ENCODE measurements at places on chromosomes 7 and 10.

DNA sequence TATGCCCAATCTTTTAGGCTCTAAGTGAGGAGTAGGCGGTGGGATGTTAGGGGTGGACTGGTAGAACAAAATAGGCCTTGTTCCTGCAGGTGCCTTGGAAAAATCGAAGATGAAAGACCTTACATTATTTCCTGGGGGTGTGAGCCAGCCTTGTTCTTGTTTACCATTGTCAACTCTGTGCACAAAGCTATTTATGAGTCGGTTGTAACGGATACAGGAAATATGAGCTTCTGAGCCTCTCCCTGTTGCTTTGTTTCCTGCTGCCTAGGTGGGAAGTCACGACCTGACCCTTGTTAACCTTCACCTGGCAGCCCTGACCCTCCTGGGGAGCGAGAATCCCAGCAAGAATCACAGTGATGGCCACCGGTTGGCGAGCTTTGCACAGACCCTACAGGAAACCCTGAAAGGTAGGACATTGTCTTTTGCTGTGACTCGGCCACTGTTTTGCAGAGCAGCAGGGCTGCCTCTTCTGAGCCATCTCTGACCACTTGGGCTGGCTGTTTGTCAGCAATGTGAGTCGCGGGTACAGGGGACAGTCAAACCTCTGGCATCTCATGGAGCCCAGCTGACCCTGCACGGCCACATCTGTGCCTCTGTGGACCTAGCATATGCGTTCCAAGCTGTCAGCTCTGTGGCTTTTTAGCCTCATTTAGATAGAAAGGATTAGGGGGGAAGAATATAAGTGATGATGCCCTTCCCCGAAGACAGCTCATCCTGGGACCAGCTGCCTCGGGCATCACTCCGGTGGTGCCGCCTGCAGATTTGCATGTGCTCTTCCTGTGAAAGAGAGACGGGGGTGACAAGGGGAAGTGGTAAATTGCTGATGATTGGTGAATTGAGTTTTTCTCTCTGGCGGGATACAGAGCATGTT lies 102.1 kb upstream of the ANLN start:
- peak; percentile 68 for DNase-seq

DNA sequence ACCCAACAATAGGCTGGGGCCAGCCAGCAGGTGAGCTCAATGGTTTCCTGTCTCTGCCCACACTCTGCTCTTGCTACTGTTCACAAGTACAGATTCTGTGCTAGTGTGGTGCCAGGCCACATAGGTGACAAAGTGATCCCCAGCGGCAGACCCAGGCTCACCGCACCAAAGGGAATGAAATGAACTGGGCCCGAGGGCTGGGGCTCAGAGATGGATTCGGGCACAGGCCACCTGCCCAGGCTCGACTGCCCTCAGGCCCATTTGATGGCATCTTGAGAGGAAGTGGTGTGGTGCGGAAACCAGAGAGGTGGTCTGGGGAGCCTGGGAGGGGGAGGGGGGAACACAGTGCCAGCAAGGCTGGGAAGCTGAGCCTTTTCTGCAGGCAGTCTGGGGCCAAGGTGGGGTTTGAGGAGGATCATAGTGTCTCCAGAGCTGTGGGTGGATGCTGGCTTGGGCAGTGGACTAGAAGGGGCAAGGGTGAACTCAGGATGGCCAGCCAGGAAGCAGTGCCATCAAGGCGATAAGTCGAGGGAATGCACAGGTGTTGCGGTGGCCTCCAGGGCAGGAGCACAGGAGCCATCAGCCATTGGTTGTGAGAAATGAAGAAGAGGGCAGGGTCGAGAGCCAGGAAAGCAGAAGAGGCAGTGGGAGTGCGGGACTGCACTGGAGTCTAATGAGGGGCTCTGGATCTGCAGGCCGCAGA lies 85.2 kb downstream of the ARHGAP22 start:
- DNase-seq, result no peak

GRCh38 chr7:141702047-141702567 lies at the start of gene DENND11:
DENND11 (minus strand) TSS chr7:141702166; CDS start chr7:141702153, 13 bp downstream.
- no peak for DNase-seq

DNA sequence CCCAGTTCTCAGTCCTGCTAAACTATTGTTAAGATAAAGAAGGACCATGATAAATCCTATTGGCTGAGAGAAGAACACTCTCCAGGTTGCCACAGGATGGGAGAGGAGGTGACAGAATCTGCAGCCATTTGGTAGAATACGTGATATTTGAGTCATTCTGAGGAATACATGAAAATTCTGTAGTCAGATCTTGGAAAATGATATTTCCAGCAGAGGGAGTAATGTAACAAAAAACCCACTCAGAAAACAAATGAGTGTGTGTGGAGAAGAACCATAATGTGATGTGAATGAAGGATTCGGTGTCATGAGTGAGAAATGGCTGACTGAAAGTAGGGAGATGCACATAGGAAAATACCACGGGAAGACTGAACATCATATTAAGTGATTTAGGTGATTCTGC lies 128.5 kb upstream of the PFKP start:
- DNase-seq, result peak; percentile 6

DNA sequence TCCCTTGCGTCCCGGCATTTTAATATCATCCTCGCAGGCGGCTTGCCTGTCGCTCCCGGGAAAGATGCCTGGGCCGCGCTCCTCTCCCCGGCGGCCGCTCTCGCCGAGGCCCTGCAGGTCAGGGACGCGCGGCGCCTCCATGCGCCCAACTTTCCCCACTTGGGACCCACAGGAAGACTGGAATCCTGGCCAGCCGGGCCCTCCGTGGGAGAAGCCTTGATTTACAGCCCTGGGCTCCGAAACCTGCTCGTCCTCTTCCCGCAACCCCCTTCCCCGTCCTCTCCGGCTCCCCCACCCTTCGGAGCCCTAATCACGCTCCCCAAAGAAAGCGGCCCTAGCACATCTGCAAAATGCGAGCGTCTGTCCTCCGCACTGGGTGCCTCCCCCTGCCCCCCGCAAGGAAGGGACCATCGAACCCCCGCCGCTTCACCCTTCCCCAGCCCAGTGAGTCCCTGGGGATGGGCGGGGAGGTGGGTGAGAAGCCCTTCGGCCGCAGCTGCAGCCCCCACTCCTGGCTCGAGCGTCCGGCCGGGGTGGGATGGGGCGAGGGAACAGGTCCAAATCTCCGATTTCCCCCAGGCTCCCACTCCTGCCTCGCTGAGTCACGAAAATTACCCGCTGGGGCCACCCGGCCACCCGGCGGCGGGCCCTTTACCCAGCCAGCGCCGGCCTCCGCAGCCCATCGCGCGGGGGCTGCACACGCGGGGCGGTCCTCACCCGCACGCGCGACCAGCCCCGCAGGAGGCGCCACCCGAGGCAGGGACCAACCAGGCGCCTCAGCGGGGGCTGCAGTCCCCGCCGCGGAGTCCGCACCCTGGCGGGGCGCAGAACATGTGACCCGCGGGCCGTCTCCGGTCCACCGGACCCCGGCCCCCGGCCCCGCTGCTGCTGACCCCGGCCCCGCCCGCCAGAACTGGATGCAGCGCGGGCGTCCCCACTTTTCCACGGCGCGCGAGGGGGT lies 695 bp downstream of the HSPA12A start:
- no peak for DNase-seq

GRCh38 chr10:26335574-26336093 lies 102.5 kb upstream of the APBB1IP start:
- no peak for DNase-seq

GRCh38 chr7:23065974-23066373 lies 39.6 kb upstream of the KLHL7 start:
- DNase-seq, result no peak

GRCh38 chr10:122461367-122461728 lies at the start of gene HTRA1:
HTRA1 (plus strand) TSS chr10:122461553; CDS start chr10:122461653, 100 bp downstream.
- DNase-seq, result no peak

- DNase-seq, result no peak
Measured at GRCh38 chr7:91383053-91383904, 119.0 kb downstream of the FZD1 start.

- DNase-seq, result no peak
Measured at GRCh38 chr7:103119791-103120291, 29.1 kb downstream of the NAPEPLD start.

- peak; percentile 91 for DNase-seq
Measured at GRCh38 chr10:119176166-119176565, 2.4 kb downstream of the PRDX3 start.

GRCh38 chr10:69572159-69573055 lies 815 bp downstream of the NEUROG3 start:
- peak; percentile 13 for DNase-seq

DNA sequence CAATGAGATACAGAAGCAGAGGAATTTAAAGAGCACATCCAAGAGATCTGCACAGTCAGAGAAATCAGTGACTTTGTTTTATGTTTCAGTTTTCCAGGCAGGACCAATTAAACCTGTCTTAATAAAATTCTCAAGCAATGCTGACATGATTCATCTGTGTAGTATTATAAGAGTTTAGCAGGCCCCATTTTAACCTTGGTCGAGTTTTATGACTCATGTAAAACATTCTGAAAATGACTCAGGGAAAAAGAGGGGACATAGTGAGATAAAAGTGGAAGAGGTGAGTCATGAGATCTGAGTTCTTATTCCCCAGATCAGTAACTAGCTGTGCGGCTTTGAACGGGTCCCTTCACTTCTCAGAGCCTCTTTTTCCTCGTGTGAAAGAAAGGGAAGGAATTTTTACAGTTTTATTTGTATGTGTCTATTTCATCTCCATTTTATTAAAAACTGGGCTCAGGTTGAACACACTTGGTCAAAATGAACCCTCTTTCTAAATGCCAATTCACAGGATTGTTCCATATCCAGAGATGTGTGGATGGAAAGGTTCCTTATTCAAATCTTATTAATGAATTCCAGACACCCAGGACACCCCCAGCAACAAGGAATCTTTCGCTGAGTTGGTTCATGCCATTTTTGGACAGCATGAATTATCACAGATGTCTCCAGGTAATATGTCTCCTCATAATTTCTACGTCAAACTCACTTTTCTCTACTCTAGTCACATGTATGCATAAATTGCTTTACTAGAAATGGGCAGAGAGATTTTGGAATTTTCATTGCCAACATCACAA lies 143.2 kb downstream of the JAZF1 start:
- peak; percentile 47 for DNase-seq

- no peak for DNase-seq
Measured at GRCh38 chr7:47932466-47933037, 15.7 kb downstream of the PKD1L1 start.

DNA sequence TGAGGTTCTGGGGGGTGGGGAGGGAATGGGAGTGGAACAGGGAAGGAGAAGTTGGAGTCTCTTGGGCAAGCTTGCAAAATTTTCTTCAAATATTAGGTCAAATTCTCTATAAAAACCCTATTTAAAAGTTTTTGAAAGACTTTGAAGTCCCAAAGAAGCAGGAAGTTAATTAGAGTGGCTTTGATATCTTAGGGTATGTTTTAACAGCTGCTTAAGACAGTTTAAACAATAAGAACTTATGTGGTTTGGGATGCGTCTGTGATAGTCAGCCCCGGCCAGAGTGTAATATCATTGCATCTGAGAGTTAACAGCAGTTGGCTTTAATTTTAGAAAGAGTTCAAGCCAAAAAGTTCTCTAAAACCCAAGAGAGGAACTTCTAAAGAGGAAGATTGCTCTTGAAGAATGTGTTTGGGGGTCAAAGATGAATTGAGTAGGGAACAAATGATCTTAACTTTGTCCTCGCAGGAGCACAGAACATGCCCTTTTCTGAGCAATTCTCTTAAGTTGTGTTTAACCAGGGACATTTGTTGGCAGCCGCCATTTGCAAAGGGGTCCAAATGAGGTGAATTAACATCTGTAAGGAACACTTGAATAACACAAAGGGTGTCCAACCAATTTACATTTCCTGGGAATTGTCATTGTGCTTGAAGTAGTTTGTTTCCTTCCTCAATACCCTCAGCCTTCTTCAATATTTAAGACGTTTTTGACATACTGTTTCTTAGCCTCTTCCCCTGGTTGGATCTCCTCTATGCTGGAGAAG lies 182.4 kb downstream of the PTEN start:
- peak; percentile 95 for DNase-seq

DNA sequence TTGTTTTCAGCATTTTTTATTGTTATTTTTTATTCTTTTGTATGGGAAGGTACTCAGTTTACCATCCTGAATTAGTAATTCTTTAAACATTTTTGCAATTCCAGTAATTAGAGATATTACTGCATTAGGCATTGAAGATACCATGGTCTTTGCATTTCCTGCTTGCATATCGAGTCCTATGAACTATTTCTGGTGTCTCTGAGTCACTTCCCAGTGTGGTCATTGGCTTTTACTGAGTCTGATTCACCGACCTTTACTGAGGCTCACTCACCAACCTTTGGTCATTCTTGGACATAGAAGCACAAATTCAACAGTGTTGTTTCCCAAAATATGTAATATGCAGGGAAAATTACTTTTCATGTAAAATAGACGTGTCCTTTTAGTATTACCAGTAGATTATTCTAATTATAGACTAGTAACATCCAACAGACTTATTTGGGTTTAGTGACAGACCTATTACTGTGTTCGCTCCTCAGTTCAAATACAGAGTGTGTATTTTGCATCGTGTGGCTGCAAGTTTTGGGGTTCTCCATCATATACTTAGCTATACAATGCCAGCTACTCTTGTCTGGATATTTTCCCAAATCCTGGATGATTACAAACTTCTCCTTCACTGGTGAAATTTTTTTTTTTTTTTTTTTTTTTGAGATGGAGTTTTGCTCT lies 180.7 kb upstream of the PRSS1 start:
- peak; percentile 71 for DNase-seq

DNA sequence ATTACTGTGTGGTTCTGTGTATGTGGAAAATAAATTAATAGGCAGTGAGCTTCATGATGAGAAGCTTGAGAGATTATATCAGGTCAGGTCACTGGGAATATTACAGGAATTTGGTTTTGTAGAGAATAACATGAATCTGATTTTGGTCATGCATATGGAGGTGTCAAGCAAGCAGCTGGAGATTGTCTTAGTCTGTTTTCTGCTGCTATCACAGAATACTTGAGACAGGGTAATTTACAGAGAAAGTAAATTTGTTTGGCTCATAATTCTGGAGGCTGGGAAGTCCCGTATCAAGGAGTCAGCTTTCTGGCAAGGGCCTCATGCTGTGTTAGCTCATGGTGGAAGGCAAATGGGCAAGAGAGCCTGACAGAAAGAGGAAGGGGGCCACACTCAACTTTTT lies 120.7 kb upstream of the FAM3C start:
- DNase-seq, result no peak

DNA sequence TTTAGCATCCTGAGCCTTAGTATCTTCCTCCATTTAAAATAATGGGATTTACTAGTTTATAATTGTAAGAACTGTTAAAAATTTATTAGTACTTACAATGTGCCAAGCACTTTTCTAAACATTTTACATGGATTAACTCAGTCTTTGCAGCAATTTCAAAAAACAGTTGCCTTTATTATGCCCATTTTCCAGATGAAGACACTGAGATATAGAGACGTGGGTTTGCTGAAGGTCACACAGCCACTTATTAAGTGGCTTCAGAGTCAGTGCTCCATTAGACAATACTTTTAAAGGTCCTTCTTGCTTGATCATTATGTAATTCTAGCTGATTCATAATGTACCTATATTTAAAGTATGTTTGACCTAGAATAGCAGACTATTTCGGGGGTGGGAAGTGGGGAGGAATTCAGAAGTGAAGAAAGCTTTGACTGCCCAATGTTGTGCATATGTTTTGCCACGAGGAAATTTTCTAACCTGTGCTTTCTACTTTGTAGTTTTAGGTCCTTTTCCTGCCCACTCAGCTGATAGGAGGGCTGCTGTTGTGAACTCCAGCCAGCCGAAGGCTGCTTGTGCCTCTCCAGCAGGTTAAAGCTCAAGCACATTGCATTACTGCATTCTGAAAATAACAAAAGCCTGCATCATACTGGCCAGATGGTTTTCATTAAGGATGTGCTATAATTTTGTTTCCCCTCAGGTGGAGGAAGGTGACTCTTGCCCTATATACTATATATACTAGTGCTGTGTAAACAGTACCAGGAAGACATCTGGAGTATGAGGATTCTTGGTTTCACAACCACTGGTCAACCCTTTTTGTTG lies 4.3 kb downstream of the PLEKHA8 start:
- DNase-seq, result no peak

Data from MV-4-11 (cell line).